MM.1S (cell line): ENCODE measurements at places on chromosomes 1 and 21.

GRCh38 chr1:112298558-112298957 is 97.5 kb upstream of the CTTNBP2NL start:
- H3K36me3 ChIP-seq, result no peaks in the 10 kb centered on the region
- no peaks in the 10 kb centered on the region for H3K27me3 ChIP-seq
- no peaks in the 10 kb centered on the region for H3K4me1 ChIP-seq
- DNase-seq, result peak; percentile 25

DNA sequence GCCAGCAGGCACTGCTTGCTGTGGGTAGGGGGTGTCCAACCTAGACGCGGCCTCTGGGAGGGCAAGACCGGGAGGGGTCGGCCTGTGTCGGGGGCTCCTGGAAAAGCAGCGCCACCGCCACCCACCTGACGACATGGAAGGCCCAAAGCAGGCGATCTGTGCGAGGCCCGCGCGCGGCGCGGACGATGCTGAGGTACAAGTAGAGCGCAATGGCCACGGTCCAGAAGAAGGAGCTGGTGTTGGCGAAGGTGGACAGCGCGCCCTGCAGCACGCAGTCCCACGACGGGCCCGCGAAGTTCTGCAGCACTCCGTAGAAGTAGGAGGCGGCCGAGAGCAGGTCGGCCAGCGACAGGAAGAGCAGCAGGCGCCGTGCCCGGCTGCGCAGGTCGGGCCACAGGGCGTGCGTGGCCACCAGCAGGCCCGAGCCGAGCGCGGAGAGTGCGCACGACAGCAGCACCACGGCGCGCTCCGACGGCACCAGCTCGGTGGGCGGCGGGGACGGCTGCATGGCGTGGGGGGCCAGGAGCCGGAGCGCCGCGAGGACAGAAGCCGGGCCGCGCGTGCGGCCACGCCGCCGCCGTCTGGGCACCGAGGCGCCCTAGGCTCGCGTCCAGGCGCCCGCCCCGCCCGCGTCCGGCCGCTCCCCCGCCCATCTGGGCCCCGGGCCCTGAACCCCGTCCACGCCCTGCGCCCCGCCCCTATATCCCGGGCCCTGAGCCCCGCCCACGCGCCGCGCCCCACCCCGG is at the start of gene GPR157:
Gene GPR157, minus strand, starts transcription at position 583 of the 746 bp plus-strand sequence. Its CDS starts 75 bp downstream, at position 508.
- H3K36me3 ChIP-seq, result no peaks in the 10 kb centered on the region
- H3K27ac ChIP-seq, result no peak within 1 kb of the TSS
- H3K27me3 ChIP-seq, result peaks cover 23% of the 10 kb centered on the region
- DNase-seq, result peak; percentile 73

- DNase-seq, result no peak
- H3K27me3 ChIP-seq, result no peaks in the 10 kb centered on the region
- H3K27ac ChIP-seq, result no peak overlapping the region
- no peak overlapping the region for H3K4me3 ChIP-seq
- H3K36me3 ChIP-seq, result no peaks in the 10 kb centered on the region
- no peaks in the 10 kb centered on the region for H3K4me1 ChIP-seq
Measured at GRCh38 chr1:45952072-45952471, 148.7 kb downstream of the MAST2 start.

- H3K36me3 ChIP-seq, result no peaks in the 10 kb centered on the region
- no peak overlapping the region for H3K4me3 ChIP-seq
- no peak for DNase-seq
- no peaks in the 10 kb centered on the region for H3K4me1 ChIP-seq
- H3K27ac ChIP-seq, result no peak overlapping the region
Measured at GRCh38 chr1:112386731-112387346, 9.2 kb upstream of the CTTNBP2NL start.

DNA sequence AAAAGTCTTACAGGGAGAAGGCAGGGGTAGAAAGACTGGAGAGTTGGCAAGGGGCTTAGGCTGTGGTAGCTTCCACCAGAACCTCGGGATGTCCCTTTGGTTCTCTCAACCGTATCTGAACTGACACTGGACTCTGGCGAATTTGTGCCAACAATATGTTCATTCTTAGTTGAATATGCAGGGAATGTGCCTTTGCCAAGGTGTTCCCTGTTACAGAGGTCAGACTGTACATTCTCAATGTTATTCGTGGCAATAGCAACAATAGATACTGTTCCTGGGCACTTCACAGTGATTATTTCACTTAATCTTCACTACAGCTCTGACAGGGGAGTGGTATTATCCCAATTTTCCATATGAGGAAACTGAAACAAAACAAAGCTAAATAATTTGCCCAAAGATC is 51.5 kb upstream of the RAB3GAP2 start:
- peaks cover 20% of the 10 kb centered on the region for H3K4me1 ChIP-seq
- H3K27ac ChIP-seq, result no peak overlapping the region
- no peak for DNase-seq
- no peak overlapping the region for H3K4me3 ChIP-seq

DNA sequence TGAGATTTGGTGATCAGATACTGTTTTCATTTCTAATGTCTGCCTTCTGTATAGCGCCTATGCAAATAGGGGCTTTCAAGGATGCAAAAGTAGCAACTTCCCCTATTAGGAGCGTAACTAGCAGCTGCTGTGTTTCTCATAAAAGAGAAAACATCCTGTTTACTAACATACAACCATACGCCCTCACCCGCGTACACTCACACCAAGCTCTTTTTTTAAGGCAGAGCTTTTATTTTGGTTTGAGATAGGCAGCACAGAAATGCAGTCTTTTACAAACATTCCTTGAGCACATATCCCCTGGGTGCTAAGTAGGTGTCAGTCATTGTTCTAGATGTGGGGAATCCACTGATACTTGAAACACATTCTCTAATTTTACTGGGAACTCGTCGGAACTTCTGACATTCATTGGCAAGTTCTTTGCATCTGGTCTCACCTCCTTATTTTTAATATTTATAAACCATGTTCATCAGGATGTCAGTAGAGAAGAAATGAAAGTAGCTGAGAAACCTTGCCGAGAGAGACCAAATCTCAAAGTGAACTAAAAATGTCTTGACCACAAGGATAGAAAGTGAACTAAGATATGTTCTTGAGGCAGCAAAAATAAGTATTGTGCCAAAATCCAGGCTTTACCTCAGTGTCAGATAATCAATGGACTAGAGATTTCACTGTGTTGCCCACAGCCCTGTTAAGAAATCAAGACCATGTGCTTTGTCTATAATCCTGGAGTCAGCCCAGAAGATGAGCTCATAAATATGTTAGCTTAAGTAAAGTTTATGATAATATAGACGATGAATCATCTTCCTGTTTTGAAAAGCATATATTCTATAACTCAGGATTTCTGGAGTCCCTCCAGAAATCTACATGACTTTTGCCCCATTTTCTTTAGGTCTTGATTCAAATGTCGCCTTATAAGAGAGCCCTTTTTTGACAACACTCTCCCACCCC is 350.9 kb downstream of the ST6GALNAC3 start:
- H3K27me3 ChIP-seq, result no peaks in the 10 kb centered on the region
- H3K36me3 ChIP-seq, result no peaks in the 10 kb centered on the region
- H3K4me3 ChIP-seq, result peak overlapping the region; percentile 0; the same call in 1 of the 2 replicates
- no peak overlapping the region for H3K27ac ChIP-seq

GRCh38 chr1:63537940-63538339 is 14.6 kb downstream of the EFCAB7 start:
- no peak for DNase-seq
- H3K27me3 ChIP-seq, result no peaks in the 10 kb centered on the region
- no peak overlapping the region for H3K4me3 ChIP-seq

GRCh38 chr1:229859026-229859425 is 208.0 kb upstream of the GALNT2 start:
- H3K27me3 ChIP-seq, result no peaks in the 10 kb centered on the region
- no peak overlapping the region for H3K27ac ChIP-seq
- no peak for DNase-seq
- H3K36me3 ChIP-seq, result no peaks in the 10 kb centered on the region
- H3K4me3 ChIP-seq, result no peak overlapping the region

DNA sequence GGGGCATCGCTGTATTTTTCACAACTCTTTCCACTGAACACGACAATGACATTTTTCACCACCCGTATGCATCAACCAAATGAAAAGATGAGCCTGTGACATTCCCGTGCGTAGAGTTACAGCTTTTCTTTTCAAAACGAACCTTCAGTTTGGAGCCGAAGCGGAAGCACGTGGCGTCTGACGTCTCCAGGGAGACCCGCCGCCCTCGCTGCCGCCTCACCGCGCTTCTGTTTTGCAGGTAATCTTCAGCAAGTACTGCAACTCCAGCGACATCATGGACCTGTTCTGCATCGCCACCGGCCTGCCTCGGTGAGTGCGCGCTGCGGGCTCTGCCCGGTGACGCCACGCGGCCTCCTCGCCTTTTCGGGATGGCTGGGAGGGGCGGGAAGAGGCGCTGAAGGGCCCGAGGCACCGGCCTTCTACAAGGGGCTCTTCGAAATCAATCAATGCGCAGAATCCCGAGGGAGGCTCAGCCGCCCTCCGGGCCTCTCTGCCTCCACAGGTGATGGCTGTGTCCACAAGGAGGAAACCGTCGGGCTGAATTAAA is 32.6 kb downstream of the PDE9A start:
- H3K27me3 ChIP-seq, result peaks cover 96% of the 10 kb centered on the region
- H3K4me3 ChIP-seq, result no peak overlapping the region
- H3K36me3 ChIP-seq, result no peaks in the 10 kb centered on the region

DNA sequence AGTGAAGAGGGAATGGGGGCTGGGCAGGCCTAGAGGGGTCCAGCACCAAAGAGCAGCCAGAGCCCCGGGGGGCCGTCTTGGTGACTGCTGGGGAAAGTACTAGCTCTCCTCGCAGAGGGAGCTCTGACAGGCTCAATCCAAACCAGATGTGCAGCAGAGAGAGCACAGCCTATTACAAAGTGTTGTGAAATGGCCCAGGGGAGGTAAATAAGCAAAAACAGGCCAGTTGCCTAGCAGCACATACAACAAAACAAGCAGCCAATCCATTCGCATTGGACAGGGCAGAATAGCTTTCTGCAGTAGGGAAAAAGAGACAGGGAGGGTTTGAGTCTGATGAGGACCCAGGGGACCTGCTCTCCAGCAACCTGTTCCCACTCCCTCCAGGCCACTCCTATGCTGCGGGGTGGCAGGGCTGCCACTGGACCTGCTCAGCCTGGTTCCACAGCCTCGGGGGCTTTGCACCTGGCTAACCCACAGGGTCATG is 239.6 kb upstream of the FGGY start:
- H3K36me3 ChIP-seq, result no peaks in the 10 kb centered on the region
- no peak for DNase-seq
- no peak overlapping the region for H3K4me3 ChIP-seq
- H3K4me1 ChIP-seq, result peaks cover 11% of the 10 kb centered on the region; the same call in 1 of the 2 replicates

GRCh38 chr1:198701250-198701649 is 62.4 kb downstream of the PTPRC start:
- H3K27me3 ChIP-seq, result no peaks in the 10 kb centered on the region
- peak overlapping the region; percentile 38; the same call in 1 of the 2 replicates for H3K27ac ChIP-seq
- no peaks in the 10 kb centered on the region for H3K36me3 ChIP-seq
- H3K4me1 ChIP-seq, result peaks cover 29% of the 10 kb centered on the region

DNA sequence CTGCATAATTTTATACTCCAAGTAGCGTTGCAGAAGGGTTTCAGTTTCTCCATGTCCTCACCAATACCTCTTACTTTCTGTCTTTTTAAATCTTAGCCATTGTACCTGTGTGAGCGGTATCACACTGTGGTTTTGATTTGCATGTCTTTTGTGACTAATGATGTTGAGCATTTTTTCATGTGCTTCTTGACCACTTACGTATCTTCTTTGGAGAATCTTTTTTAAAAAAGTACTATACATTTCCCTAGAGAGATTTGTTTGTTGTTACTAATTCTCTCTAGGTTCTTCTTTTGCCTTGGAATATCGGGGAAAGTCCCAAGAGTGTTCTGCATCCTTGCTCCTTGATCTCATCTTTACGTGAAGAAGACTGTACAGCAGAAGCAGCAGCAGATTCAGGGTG is 81.8 kb upstream of the WARS2 start:
- no peaks in the 10 kb centered on the region for H3K36me3 ChIP-seq
- DNase-seq, result no peak
- H3K27me3 ChIP-seq, result no peaks in the 10 kb centered on the region
- H3K4me3 ChIP-seq, result no peak overlapping the region
- no peak overlapping the region for H3K27ac ChIP-seq

- H3K4me1 ChIP-seq, result no peaks in the 10 kb centered on the region
- no peak overlapping the region for H3K27ac ChIP-seq
- DNase-seq, result no peak
Measured at GRCh38 chr1:240210026-240210425, 118.3 kb downstream of the FMN2 start.

- no peak overlapping the region for H3K27ac ChIP-seq
- H3K36me3 ChIP-seq, result no peaks in the 10 kb centered on the region
- no peaks in the 10 kb centered on the region for H3K27me3 ChIP-seq
Measured at GRCh38 chr1:208192995-208193394, 51.2 kb downstream of the PLXNA2 start.

GRCh38 chr21:41741253-41742072 is 25.4 kb downstream of the RIPK4 start:
- no peak overlapping the region for H3K27ac ChIP-seq
- H3K36me3 ChIP-seq, result no peaks in the 10 kb centered on the region
- DNase-seq, result no peak

- DNase-seq, result no peak
- no peak overlapping the region for H3K4me3 ChIP-seq
- H3K36me3 ChIP-seq, result no peaks in the 10 kb centered on the region
- peaks cover 12% of the 10 kb centered on the region for H3K4me1 ChIP-seq
Measured at GRCh38 chr1:162386292-162387225, 5.0 kb downstream of the C1orf226 start.

DNA sequence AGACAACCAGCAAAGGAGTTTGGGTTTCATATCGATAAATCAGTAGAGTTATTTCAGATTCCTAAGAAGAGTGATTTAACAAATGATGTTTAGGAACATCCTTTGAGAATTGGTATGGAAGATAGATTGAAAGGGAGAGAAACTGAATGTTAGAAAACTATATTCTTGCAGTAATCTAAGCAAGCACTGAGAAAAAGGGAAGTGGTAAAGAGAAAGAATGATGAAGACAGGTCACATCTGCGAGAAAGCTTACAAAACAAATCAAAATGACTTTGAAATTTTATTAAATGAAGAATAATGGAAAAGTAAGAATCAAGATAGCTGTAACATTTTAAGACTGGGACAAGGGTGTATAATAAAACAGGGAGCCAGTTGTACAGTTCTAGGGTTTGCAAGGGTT is 177.0 kb downstream of the HS2ST1 start:
- no peaks in the 10 kb centered on the region for H3K36me3 ChIP-seq
- H3K4me3 ChIP-seq, result no peak overlapping the region
- H3K4me1 ChIP-seq, result peaks cover 31% of the 10 kb centered on the region
- no peak for DNase-seq
- no peak overlapping the region for H3K27ac ChIP-seq
- no peaks in the 10 kb centered on the region for H3K27me3 ChIP-seq

DNA sequence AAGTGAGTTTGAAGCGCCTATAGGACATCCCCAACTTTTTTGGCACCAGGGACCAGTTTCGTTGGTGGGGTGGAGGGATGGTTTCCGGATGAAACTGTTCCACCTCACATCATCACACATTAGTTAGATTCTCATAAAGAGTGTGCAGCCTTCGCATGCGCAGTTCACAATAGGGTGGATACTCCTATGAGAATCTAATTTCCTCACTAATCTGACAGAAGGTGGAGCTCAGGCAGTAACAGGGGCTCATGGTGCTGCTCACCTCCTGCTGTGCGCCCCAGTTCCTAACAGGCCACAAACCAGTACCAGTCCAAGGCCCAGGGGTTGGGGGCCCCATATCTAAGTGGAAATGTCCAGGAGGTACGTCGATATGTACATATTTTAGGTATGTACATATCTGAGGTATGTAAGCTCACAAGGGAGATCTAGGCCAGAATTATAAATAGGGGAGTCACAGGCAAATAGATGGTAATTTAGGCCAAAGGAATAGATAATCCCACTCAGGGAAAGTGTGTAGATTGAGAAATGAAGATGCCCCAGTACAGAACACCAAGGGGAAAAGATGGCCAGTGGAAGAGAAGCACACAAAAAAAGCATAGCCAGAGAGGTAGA is 27.5 kb upstream of the RASAL2 start:
- no peaks in the 10 kb centered on the region for H3K27me3 ChIP-seq
- H3K36me3 ChIP-seq, result no peaks in the 10 kb centered on the region
- H3K4me3 ChIP-seq, result no peak overlapping the region
